ENCODE measurements at places on chromosomes 16 and 17.

DNA sequence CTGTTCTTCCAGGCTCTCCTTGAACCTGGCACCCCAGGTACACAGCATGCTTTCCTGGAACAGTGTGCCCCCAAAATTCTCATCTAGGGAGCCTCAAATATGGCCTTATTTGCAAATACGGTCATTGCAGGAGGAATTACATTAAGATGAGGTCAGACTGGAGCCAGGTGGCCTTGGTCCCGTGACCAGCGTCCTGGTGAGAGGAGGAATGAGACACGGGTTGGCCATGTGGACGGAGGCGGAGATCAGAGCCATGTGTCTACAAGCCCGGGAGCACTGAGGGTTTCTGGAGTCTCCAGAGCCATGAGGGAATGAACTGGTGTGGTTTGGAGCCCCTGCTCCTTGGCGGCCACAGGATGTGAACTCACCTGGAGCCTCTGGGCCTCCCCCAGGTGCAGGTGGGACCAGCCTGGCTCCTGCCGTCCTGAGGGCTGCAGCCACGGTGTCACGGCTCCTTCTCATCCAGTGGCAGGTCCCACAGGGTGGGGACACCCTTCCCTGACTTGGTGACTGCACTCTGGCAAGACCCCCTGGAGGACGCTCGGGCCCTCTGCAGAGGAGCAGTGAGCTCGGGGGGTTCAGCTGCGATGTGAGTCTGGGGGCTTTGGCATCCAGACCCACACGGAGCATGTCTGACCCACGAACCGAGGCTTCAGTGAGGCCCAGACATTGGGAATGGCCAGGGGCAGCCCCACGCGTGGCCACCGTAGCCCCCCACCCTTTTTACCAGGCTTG, 21.8 kb upstream of the GNG13 start:
- DNase-seq: no peak

DNA sequence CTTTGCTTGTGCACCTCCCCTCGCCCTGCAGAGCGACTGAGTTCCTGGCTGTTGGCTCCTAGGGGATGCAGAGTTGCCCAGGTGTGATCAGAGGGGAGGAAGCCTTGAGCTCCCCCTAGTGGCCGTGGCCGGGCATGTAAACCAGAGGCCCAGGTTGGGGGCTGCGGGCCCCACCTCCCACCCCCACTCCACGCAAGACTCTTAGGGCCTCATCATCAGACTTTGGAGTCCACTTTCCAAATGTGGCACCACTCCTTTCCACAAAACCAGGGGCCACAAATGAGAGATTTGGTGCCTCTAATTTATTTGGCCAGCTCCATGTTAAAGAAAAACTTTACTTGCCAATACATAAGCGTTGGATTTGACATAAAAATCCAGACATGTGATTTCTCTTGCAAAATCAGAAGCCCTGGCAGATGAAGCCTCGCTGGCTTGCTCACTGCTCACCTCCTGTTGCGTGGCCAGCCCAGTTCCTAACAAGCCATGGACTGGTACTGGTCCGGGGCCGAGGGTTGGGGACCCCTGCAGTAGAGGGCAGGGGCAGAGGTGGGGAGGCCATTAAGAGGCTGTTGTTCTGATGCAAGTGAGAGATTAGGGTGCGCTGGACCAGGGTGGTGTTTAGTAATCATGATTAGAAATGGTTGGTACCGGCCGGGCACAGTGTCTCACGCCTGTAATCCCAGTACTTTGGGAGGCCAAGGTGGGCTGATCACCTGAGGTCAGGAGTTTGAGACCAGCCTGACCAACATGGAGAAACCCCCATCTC, 28.7 kb upstream of the GAS7 start:
- peak; percentile 56 for DNase-seq

DNA sequence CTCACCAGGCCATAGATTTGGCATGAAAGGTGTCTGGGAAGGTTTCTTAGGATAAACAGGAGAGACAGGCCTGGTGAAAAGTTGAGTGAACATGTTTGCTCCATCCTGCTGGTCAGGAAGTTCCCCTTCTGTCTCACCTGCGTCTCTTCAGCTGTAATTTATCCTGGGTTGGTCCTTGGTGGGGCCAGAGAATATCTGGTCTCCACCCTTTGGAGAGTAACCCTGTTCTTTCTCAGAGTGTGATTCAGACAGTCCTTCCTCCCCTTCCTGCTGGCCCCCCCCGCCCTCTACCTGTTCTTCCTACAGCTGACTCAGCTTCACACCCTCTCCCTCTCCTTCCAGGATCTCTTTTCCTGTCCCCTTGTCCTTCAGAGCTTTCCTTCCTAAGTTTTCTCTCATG, 17.1 kb downstream of the MINK1 start:
- DNase-seq: no peak

DNA sequence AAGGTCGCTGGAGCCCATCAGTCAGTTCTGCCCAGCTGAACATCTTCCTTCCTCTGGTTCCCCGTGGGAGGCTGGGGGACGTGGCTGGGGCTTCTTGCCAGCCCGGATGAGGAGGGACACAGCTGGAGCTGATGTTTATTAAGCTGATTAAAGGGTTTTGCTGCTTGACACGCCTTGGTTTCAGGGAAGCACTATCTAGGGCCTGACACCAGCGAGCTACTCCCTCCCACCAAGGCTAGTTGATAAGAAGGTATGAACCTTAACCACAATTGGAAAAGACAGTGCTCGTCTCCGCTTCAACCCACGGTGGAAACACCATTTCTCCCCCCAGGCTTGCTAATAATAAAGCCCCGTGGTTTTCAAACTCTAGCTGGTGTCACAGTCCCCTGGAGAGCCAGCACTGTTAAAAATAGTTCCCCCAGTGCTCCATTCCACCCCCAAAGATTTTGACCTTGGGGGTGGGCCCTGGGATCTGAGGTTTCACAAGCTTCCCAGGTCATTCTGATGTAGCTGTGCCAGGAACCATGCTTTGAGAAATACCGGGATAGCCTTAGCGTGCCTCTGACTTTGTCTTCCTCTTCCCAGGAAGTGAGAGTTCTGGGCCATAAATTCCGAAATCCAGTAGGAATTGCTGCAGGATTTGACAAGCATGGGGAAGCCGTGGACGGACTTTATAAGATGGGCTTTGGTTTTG, 5.5 kb downstream of the DHODH start:
- DNase-seq: no peak

DNA sequence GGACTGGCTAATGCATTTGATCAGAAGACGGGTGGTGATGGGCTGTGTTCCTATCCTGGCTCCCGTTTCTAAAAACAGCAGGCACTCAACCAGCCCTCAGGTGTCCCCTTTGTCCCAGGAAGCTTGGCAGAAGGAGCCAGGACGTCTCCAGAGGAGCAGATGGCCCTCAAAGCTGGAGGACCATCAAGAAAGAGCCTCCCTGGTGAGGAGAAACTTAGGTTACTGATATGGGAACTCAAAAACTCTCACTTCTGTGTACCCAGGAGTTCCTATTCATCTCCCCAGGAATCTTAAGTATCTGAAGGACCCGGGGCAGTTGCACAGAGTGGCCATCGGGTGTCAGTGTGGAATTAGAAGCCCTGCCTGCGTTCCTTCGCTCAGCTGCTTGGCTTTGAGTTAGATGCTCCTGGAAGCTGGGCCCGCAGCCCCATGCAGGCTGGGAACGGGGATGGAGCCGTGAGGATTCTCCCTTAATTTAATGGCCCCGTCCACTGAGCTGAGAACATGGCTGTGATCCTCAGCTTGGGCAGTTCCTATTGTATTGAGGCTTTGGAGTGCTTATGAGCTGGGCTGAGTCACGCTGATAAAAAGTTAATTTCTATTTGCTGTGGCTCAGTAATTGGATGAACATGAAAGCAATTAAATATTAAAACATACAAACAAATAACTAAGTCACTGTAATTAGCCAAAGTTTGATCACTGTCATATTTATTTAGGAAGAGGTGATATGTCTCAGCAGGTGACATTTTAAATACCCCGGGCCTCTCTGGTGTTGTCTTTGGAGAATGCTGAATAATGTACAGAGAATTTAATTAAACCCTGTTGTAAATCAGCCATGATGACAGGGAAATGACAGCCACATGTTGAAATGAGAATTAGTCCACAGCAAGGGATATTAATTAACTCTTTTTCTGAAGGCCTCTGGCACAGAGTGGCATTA, 402.1 kb downstream of the SEC14L1 start:
- DNase-seq: peak; percentile 64

GRCh38 chr17:79377230-79377786, 233.5 kb downstream of the RBFOX3 start:
- DNase-seq: no peak

DNA sequence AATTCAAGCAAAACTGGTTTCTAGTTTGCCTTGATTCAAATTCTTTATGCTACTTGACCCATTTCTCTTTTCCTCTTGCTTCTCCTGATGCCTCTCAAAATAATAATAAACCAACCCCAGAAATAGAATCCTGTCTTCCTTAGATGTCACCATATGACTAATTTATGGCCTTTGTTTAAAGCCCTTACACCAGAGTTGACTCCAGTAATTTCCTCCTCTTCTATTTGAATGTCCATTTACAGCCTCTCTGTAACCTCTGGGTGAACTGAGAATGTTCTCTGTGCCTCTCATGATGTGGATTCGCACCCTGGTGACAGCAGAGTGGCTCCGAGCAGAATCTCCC, 31.5 kb downstream of the ZFHX3 start:
- no peak for DNase-seq

DNA sequence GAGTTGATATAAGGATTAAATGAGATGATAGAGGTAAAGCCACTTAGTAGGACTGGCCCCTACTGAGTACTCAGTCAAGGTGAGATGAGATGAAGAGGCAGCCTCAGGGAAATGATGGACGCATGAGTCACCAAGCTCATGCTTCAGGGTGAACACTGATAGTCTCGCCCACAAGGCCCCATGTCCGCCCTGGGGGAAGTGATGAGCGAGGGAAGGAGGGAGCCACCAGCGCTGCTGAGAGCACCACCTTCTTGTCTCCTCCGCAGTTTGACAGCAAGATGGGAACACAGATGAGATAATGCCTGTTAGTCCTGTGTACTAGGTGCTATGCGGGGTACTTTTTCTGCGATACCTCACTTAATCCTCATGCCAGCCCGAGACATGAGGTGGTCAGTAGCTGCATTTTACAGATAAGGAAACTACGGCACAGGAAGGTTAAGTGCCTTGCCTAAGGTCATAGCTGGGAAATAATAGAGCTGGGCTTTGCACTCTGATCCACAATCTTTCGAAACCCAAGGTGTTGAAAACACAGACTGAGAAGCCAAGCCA, 383.0 kb downstream of the CPPED1 start:
- no peak for DNase-seq

DNA sequence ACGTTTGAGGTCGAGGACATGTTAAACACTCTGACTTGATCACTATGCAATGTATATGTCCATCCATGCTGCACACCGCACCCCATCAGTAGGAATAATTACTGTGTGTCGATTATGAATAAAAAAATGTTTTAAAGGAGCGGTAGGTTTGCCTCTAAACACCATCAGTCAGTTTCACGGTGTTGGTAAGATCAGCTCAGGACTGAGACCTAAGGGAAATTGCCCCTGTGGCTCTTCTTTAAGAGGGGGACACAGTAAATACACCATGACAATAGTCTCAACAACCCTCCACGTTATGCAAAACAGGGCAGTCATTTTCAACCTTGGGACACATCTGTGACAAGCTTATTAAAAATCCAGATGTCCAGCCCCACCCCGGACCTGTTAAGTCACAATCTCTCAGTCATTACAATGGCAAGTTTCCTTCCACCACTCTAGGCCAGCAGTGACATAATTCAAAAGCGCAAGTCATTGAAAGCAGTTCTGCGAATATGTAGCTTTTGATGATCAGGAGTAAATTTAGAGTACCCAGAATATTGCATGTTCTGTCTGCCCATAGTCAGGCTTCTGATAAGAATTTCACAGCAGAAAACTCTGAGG, 1.2 kb downstream of the ATMIN start:
- DNase-seq: no peak

GRCh38 chr16:57567691-57568090, 25.2 kb downstream of the ADGRG5 start:
- no peak for DNase-seq

DNA sequence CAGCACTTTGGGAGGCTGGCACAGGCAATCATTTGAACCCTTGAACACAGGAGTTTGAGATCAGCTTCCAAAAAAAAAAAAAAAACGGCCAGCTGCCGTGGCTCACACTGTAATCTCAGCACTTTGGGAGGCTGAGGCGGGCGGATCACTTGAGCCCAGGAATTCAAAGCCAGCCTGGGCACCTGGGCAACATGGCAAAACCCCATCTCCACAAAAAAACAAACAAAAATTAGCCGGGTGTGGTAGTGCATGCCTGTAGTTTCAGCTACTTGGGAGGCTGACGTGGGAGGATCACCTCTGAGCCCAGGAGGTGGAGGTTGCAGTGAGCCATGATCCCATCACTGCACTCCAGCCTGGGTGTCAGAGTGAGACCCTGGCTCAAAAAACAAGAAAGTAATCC, 39.0 kb downstream of the GRB2 start:
- DNase-seq: no peak

GRCh38 chr16:73233329-73233765, 185.4 kb upstream of the ZFHX3 start:
- DNase-seq: no peak

- no peak for DNase-seq
Observed at GRCh38 chr17:41026715-41027471, at the start of gene KRTAP1-5. Gene KRTAP1-5 (minus strand): TSS chr17:41027208. CDS start chr17:41027155, 53 bp downstream.

DNA sequence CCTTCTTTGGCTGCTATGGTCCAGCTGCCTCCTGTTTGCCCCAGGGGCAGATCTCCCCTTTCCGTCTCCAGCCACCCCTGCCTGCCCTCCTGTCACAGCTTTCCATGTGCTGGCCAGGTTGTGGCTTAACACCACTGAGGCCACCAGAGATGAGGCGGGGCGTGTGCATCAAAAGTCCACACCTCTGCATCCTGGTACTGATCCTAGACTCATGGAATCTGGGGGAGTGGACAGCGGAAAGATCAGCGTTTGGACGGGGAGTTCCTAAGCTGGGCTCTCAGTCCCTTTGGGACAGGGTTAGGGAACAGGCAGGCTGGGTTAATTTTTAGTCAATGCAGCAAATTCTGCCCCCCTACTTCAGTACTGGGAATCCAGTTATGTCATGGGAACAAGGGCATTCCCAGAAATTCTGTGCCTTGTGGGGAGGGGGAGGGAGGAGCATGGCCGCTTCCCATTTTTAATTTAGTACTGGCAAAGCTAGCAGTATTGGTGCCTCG, 3.9 kb downstream of the IGFBP4 start:
- DNase-seq: no peak

Data from CD4-positive, alpha-beta T cell treated with Interleukin-4 for 1 hour (primary cell).